ENCODE measurements at places on chromosomes 1 and 21.
A peak's percentile ranks its signal among the peaks of the same experiment; 100 is the strongest.

- DNase-seq: no peak
Measured at GRCh38 chr1:15283526-15283925, 36.5 kb downstream of the FHAD1 start.

GRCh38 chr1:74824497-74825107 lies 91.7 kb downstream of the TYW3 start:
- DNase-seq: no peak

GRCh38 chr21:41973427-41973831 lies 19.6 kb upstream of the C2CD2 start:
- no peak for DNase-seq

- DNase-seq: no peak
Measured at GRCh38 chr1:167659881-167660280, 29.8 kb downstream of the RCSD1 start.

DNA sequence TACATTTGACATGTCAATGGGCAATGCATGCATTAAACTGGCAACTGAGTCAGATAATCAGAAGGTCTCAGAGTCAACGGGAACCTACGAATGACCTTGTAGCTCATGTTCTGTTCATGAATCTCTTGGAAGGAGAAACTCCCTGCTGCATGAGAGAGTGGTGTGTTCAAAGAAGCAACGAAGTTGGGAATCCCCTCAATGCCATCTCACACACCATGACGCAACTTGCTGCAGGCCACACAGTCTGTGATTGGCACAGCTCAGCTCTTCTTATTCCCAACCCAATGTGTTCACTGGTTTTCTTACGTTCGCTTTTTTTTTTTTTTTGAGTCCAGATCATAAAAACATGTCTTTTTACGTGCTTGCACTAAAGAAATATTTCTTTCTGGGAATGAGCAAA lies 53.5 kb upstream of the PRDM2 start:
- no peak for DNase-seq

DNA sequence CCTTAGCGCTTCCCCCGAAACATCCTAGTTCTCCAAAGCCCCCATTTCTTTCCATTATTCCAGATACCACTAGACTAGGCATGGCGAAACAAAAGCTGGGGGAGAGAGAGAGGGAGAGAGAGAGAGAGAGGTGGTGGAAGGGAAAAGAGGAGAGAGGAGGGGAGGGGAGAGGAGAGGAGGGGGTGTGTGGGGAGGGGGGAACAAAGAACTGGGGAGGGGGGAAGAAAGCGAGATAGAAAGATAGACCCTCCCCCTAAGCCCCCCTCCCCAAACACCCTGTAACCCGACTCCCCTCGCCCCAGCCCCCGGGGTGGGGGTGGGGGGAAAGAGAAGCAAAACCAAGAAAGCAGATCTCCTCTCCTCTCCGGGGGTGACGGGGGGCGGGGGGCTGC lies 352 bp downstream of the MEX3A start:
- DNase-seq: no peak

DNA sequence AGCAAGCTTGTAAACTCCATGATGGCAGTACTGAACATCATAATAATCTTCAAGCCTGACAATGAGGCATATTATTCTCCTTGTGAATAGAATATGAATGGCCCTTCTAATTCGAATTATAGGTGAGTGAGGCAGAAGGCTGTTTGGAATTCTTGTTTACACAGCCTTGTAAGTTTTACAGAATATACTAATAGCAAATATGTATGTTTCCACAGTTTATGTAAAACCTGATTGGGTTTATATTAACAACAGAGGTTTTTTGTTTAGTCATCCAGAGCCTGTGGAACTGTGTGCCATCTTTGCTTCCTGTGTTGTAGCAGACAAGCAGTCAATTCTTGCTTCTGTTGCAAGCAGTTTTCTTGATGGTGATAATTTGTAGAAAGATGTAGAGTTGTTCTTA lies 8.0 kb downstream of the OSBPL9 start:
- DNase-seq: no peak

DNA sequence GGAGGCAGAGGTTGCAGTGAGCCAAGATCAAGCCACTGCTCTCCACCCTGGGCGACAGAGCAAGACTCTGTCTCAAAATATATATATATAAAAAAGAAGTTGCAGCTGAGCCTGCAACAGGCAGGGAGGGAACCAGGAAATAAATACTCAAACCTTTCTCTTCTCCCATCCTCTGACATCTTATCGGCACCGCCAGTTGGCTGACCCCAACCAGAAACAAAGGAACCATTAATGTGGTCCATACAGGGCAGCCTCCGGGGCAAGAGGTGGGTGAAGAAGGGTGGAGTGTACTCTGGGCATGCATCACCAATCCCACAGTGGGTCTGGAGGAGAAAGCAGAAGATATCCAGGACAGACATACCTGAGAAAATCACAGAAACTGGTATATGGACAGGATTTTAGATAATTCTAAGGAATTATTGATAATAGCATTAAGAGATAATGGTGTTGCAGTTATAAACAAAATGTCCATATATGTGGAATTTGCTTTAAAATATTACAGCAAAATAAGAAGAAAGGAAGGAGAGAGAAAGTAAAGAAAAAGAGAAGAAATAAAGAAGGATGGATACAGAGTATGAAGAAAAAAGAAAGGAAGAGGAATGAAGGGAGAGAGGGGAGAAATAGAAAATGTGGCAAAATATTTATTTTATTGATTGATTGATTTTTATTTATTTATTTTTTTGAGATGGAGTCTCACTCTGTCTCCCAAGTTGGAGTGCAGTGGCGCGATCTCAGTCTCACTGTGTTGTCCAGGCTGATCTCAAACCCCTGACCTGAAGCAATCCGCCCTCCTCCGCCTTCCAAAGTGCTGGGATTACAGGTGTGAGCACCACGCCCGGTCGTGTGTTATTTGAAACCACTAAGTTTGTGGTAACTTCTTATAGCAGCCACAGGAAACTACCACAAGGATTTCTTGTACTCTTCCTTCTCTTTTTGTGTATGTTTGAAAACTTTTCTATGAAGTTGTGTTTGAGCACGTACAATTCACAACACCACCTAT lies 4.1 kb upstream of the PTAFR start:
- DNase-seq: no peak

GRCh38 chr1:41582851-41583657 lies 98.6 kb upstream of the EDN2 start:
- no peak for DNase-seq

- DNase-seq: no peak
Measured at GRCh38 chr1:91819038-91819788, 66.7 kb downstream of the TGFBR3 start.

GRCh38 chr1:153494976-153495535 lies 34.6 kb upstream of the S100A7 start:
- DNase-seq: no peak

GRCh38 chr1:151134991-151135390 lies 11.4 kb downstream of the SEMA6C start:
- no peak for DNase-seq

DNA sequence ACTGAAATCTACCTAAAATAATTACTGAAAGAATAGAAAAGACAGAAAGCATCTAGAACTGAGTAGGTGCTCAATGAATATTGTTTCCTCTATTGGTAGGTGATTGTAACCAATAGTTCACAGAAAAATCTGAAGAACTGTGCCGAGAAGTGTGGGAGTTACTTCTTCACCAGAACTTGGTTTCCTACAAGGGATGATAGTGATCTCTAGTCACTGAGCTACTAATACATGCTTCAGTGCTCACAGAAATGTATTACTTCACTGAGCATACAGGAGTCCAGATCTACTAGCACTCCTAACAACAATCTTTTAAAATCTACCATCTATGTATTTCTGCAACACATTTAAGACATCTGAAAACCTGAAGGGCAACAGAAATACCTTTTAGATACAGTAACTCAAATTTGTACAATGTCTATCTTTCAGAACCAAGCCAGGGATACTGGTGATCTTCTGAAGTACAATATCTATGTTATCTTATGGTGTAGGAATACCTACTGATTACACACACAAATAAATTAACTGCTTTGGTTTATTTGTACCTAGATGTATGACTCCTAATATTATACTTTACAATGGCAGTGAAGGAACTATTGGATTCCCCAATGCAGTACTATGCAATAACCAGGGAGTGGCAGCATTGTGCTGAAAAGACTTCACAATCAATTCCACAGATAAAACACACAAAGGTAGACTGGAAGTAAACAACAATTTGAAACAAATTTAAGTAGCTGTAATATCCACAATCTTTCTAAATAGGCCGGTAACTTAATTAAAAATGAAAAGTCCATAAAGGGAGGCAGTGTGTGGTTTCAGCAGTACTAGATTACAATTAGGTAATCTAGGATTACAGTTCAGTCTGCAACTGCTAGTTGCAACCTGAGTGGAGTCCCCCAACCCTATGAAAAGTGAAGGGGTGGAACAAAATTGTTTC lies 243.0 kb downstream of the SLC45A1 start:
- DNase-seq: no peak

- no peak for DNase-seq
Measured at GRCh38 chr1:5660141-5660935, 331.9 kb downstream of the NPHP4 start.

GRCh38 chr1:235883261-235883927 lies 16.7 kb upstream of the LYST start:
- peak; percentile 87 for DNase-seq

DNA sequence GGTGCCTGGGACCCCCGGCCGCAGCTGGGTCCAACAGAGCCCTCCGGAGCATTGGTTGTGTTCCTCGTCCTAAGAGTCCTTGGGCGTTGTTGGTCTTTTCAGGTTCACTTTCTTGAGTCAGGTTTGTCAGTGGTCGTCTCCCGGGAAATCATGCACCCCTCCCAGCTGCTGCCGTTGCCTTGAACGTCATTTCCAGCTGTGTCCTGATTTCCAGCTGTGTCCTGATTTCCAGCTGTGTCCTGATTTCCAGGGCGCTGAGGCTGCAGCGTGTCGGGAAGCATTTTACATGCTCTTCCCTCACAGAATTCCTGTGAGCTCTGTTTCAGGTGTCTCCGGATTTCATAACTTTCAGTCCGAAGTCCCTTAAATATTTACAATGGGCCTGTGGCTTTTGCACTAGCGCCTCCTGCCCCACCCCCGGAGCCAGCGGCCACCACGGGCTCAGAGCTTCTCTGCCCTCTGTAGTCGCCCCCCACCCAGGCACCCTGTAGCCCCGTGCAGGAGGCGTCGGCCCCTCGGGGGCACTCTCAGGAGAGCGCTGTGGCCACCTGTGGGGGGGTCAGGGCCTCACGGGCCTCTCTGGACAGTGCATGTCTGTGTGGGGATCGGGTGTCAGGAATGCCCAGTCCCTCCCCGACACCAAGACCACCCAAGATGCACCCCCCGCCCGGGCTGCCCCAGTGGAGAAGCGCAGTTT lies 66.7 kb downstream of the COL18A1 start:
- no peak for DNase-seq

- no peak for DNase-seq
Measured at GRCh38 chr1:99004254-99004860, 304 bp downstream of the PLPPR5 start.

DNA sequence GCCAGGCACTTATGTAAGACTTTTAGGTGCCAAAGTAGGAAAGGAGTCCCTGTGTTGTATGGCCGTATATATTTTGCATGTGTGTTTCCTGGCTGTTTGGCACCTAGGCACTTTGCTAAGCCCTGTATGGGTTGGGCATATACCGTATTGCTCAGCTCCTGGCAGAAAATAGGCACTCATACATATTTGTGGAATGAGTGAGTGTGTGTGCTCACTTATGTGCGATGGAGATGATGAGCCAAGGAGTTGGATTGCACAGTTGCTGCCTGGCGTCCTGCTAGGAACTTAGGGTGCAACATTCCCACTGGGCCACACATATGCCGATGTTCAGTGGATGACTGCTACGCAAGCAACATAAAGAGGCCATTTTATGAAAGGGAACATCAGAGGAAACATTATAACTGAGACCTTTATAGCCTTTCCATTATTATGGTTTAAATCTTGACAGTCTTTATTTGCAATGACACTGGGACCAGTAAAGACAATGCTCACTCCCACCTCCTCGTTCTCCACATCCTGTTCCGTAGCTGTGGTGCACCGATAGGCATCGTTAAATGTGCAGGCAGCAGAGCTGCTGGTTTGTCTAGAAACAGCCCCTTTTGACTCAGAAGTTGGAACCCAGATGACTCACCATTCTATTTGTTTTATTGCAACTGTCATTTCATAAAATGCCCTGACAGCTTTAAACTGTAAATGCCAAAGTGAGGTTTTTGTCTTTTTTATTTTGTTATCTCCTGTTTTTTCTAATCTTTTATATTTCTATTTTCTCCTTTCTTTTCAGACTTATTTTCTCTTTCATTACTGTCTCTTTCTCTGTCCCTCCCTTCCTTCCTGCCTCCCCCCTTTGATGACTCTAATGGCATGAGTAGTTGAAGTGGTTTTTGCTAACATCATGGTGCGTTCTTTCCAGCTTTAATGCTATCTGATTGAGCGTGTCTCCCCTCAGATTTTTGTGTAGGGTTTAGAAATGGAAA lies 36.1 kb downstream of the PEX14 start:
- DNase-seq: no peak

GRCh38 chr1:50667710-50668356 lies 244.6 kb upstream of the DMRTA2 start:
- no peak for DNase-seq

GRCh38 chr1:21241771-21242581 lies 48.3 kb downstream of the ECE1 start:
- DNase-seq: no peak

DNA sequence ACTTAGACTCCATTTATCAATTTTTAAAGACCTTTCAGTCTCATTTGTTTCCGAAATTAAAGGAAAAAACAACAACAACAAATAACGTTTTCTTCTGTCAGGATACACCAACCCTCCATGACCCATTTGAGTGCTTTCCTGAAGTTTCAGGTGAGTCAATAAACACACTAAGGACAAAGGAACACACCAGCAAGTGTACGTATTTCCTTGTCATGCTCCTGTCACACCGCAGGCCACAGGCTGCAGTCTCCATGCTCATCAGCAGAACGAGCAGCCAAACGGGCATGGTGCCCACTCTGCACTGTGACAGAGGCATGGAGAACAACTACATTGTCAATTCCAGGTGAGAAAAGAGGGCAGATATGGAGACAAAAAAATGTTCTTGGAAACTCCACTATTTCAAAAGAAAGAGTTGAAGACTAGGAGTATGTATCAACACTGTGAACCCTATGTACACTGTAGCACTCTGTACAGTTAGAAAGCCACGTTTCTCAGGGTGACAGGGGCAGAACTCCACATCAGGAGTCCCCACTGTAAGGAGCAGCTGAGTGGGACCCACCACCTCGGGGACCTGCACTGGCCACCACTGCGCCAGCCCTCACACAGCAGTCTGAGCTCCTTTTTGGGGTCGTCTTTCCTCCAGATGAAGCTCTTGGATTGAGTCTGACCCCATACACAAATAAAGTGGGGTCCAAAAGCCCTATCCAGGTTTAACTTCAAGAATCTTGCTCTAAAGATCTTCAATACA lies 2.6 kb downstream of the PTTG1IP start:
- DNase-seq: peak; percentile 28

GRCh38 chr1:194062962-194063361 lies 876.5 kb upstream of the B3GALT2 start:
- no peak for DNase-seq

- DNase-seq: no peak
Measured at GRCh38 chr1:30649321-30649991, 73.9 kb downstream of the MATN1 start.

GRCh38 chr1:115710859-115711624 lies 57.5 kb downstream of the CASQ2 start:
- DNase-seq: no peak

GRCh38 chr1:32695098-32695904 lies 7.3 kb downstream of the SYNC start:
- DNase-seq: no peak
